Stimulated activated naive CD8-positive, alpha-beta T cell treated with anti-CD3 and anti-CD28 coated beads, Interleukin-15, Interleukin-2, amounts not matched to agents 100 U/mL and 50 U/mL, for 24 hours (primary cell): ENCODE measurements at places on chromosomes 7 and 10.

- DNase-seq: no peak
Observed at GRCh38 chr7:86991771-86992191, 67.7 kb downstream of the ELAPOR2 start.

GRCh38 chr10:51001587-51001986 lies 72.7 kb upstream of the PRKG1 start:
- DNase-seq: no peak

GRCh38 chr7:158486919-158487318 lies 100.7 kb downstream of the PTPRN2 start:
- DNase-seq: no peak

DNA sequence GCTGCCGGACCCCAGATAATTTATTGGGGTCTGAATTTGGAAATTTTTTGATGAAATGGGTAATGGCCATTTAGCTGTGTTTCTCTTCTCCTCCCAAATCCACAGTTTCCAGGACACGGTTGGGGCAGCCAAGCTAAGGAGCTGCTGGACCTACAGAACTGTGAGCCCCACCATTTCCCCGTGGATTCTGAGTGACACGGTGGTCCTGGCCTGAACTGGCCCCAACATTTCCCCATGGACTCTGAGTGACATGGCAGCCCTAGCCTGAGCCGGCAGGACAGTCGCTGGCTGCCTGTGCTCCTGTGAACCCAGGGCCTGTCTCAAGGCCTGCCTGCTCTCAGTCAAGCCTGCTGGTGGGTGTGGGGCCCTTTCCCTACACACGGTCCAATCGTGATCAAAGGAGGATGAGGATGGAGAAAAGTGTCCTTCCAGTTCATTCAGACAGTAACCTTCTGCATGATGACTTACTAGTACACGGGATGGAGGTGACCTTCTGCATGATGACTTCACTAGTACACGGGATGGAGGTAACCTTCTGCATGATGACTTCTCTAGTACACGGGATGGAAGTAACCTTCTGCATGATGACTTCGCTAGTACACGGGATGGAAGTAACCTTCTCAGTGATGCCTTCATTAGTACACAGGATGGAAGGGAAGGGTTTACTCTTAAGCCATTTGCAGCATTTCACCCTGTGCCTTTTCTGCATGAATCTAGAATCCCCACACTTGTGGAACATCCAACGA lies 359.9 kb downstream of the GLRX3 start:
- DNase-seq: no peak

DNA sequence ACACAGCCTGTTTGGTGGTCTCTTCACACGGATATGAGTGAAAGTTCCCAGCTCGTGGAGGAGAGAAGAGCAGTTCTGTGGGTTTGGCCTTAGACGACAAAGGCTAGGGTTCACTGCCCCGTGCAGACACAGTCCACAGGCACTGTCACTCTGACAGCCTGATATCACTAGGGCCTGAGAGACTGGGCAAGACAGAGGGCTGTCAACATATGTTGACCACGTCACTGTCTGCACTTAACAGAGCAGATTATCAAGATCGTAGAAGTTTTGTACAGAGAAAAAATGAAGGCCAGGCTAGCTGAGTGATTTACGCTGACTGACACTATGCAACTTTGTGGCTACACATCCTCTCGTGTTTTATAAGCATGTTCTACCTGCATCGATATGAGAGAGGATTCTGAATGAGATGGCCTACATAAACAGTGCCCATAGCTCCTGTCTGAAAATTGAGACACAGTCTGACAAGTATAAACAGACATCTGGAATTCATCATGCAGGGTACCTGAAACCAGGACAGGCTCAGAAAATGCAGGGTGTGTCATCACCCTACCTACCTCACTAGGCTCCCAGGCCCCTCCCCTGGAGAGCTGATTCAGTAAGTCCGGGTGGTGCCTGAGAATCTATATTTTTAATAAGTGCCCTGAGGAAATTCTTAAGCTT lies 120.0 kb downstream of the SGMS1 start:
- DNase-seq: no peak

GRCh38 chr7:112708236-112708635 lies 82.0 kb downstream of the TMEM168 start:
- DNase-seq: no peak

DNA sequence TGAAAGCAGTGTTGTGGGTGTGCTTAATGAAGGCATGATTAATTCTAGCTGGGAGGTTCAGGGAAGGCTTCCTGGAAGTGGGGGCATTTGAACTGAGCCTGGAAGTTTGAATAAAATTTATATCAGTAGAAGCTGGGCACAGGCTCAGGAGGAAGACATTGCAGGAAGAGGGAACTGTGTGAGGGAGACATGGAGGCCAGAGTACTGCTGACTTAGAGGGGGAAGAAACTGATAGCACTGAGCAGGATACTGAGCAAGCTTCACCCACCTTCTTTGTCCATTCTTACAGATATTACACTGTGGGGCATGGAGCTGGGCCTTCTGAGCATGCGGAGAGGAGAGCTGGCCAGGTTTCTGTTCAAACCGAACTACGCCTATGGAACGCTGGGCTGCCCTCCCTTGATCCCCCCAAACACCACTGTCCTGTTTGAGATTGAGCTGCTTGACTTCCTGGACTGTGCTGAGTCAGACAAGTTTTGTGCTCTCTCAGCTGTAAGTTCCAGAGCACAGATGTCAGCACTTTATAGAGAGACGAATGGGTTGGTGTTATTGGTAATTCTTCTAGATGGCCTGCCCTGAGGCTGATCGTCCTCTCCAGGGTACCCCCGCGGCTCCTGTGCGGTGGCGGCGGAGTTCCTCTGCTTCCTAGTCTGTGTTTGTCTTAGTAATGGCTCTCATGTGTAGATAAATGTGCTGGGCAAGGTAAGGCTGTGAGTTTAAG lies 2.1 kb downstream of the FKBP6 start:
- DNase-seq: no peak
